Hippocampal formation (tissue), 2 donors: ENCODE measurements at places on chromosomes 1 and 21.

DNA sequence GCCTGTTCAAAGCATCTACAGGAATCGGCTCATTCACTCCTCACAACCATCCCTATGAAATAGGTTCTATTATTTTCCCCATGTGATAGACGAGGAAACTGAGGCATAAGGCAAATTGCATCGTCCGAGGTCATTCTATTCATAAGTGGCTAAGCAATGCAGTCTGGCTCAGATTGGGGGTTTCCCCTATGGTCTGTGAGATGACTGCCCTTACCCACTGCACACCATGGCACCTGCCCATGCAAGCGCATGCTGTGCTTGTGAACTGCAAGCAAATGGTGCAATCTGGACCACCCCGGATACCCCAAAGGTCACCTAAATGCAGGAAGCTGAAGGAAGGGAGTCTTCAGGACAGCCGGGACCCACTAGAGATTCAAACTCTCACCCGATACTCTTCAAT, 123.4 kb upstream of the SOD1 start:
- DNase-seq, result no peak

DNA sequence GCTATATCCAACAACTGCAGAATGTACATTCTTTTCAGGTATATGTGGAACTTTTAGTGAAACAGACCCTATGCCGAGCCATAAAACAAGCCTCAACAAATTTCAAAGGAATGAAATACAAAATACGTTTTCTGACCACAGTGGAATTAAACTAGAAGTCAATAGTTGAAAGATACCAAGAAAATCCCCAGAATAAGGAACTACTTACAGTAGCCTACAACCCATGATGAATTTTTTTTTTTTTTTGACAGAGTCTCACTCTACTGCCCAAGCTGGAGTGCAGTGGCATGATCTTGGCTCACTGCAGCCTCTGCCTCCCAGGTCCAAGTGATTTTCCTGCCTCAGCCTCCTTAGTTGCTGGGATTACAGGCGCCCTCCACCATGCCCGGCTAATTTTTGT, 83.4 kb downstream of the RUNX3 start:
- DNase-seq, result no peak

GRCh38 chr1:248885646-248886045, 20.4 kb upstream of the PGBD2 start:
- DNase-seq, result no peak

DNA sequence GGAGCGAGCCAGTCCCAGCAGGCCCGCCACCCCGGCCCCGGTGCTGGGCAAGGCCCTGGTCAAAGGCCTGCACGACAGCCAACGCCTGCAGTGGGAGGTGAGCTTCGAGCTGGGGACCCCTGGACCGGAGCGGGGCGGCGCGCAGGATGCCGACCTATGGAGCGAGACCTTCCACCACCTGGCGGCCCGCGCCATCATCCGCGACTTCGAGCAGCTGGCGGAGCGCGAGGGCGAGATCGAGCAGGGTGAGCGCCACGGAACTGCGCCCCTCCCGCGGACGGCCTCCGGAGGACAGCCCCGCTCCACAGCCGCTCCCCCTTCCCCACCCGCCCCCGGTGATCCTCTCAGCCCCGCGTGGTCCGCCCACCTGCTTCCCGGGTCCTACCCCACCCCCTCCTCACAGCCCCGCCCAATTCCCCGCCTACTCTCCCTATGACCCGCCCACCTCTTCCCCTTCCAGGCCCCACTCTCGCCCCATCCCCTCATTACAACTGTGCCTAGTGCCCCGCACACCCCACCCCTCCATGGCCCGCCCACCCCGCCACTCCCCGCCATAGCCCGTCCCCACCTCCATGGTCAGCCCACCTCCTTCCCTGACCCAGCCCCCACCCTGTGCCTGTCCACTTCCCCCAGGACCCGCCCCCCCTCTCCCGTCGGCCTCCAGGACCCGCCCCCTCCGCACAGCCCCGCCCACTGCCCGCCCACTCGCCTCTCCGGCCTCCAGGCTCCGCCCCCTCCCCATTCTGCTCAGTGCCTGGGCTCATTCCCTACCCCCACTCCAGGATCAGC, 52.7 kb downstream of the VWA5B1 start:
- no peak for DNase-seq

DNA sequence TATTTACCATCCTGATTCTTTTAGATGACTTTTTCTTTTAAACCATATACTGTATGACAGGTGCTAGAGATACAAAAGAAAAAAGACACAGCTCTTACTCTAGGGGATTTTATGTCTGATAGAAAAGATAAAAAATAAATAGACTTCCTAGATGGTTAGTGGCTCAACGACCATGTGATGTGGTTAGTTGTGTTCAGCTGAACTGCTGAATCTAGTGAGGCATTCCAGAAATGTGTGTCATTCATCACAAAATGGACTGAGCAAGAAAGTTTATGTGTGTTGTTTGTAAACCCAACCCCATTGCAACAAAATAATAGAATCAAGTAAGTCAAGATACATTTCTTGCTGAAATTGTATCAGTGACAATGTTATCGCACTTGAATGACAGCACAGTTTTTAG, 205.8 kb upstream of the LYPLAL1 start:
- no peak for DNase-seq

GRCh38 chr1:101088431-101088830, 62.8 kb upstream of the DPH5 start:
- DNase-seq, result no peak

GRCh38 chr21:43207043-43207315, 38.2 kb downstream of the CRYAA start:
- DNase-seq, result no peak
